ENCODE measurements at places on chromosomes 4 and X. TPM values are rescaled to one million over a fixed set of nuclear protein-coding genes. Genes with fewer than 3 reads are reported as not detected.

DNA sequence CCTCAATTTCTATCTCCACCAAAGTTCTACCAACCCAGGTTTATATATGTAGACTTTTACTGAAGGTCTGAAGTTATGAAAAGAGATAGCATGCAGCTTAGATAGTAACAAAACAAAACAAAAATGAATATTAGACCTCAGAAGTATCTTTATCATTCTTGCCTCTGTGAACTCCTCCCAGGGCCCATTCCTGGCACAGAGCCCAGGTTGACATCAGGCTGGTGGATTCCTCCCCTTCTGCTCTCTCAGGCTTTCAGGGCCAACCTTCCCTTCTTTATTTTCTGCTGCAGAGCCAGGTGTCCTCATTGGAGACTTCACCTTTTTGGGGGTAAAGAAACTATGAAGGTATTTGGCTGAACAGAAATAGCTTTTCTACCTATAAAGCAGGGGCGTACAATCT is 112.8 kb upstream of the PITX2 start:
- no peak overlapping the region for H3K4me3 ChIP-seq
- no peaks in the 10 kb centered on the region for H3K4me1 ChIP-seq
- no peaks in the 10 kb centered on the region for H3K36me3 ChIP-seq
- no peak overlapping the region for H3K27ac ChIP-seq
- no peaks in the 10 kb centered on the region for H3K27me3 ChIP-seq

- H3K27ac ChIP-seq = no peak overlapping the region
- no peak for DNase-seq
- H3K4me3 ChIP-seq = no peak overlapping the region
Measured at GRCh38 chr4:177220376-177220775, 89.3 kb upstream of the NEIL3 start.

DNA sequence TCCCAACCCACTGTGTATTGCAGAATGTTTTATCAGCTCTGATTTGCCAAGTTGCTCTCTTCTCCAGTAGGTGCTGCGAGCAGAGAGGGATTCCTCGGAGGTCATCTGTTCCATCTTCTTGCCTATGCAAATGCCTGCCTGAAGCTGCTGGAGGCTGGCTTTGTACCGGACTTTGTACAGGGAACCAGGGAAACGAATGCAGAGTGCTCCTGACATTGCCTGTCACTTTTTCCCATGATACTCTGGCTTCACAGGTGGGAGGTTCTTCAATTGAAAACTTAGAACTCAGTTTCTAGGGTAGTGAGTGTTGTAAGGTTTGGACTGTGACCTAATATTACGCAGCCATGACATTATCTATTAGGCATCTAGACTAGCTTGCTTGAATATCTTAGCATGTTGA is 24.9 kb downstream of the AR start:
- H3K4me3 ChIP-seq = no peak overlapping the region
- H3K27me3 ChIP-seq = no peaks in the 10 kb centered on the region
- no peak overlapping the region for H3K27ac ChIP-seq
- no peaks in the 10 kb centered on the region for H3K36me3 ChIP-seq
- no peak for DNase-seq

CCDC160 gene
- not detected for total RNA-seq

ZFP42 gene
- total RNA-seq = not detected
